NCI-H526 treated with DMSO at 0.1 percent for 48 hours (cell line): ENCODE measurements at places on chromosomes 7 and 10.
A peak's percentile ranks its signal among the peaks of the same experiment; 100 is the strongest.

DNA sequence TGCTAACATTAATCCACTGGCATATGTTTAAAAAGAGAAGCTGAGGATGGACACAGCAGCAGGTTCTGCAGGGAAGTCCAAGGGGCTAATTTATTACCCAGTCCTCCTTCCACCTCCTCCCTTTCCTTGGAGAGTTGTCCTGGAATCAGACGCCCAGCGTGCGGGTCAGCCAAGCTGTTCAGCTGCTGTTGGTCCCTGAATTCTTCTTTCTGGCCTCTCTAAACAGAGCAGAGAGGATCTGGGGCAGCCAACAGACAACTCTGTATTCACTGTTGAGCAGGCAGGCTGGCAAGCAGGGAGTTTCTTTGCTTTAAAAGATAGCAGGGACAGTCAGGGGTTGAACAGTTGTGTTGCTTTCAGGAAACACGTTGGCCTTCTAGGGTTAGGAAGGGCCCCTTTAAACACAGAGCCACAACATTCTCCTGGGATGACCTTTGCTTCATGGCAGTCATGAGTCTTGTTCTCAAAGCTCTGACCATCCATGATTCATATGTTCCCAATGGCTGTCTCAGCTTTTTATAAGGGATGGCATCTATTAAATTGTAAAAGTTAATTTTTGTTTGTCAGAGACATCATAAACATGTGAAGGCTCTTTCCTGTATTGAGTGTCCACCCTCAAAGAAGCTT lies 217.0 kb downstream of the CREB5 start:
- no peak for DNase-seq

- DNase-seq: no peak
Observed at GRCh38 chr7:77504951-77505350, 32.1 kb upstream of the PTPN12 start.

- DNase-seq: peak; percentile 43
Observed at GRCh38 chr10:93703066-93703465, 674 bp upstream of the FRA10AC1 start.

GRCh38 chr7:87155788-87156187 lies 3.5 kb downstream of the DMTF1 start:
- no peak for DNase-seq

DNA sequence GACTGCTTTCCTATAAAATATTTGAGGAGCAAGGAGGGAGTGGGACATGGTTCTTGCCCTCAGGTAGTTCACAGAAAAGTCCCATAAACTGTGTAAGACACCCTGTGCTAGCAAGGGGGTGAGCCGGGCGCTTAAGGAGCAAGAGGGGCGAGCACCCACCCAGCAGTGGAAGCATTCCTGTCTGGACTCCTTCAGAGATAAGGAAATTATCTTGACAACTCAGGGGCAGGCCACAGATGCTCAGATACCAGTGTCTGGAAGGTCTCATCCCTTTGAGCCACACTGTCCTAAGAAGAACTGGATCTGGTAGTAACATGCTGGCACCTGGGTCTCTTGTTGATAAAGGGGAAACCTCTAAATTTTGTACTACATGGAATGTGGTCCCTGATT lies 54.1 kb downstream of the DAGLB start:
- no peak for DNase-seq
